ENCODE measurements at places on chromosomes 7 and 10.
A peak's percentile ranks its signal among the peaks of the same experiment; 100 is the strongest.

- no peak for DNase-seq
Measured at GRCh38 chr7:91883676-91884362, 3.3 kb upstream of the MTERF1 start.

DNA sequence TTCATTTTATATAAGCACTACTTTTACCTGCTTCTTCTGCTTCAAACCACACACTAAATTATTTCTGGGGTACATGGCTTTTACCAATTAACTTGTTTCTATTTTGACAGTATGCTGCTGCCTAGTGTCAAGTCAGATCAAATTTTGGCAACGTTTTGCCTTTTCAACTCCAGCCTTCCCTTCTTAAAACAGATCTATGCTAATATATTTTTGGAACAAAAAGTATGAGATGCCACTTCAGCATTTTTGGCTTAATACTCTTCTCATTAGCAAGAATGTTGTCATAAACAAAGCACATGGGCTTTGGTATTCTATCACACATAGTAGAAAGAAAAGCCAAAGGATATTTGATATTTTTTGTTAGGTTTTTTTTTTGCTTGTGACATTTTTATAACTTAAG is 47.8 kb downstream of the SPAM1 start:
- no peak for DNase-seq

GRCh38 chr7:148914208-148914777 is 30.2 kb upstream of the EZH2 start:
- peak; percentile 40 for DNase-seq

DNA sequence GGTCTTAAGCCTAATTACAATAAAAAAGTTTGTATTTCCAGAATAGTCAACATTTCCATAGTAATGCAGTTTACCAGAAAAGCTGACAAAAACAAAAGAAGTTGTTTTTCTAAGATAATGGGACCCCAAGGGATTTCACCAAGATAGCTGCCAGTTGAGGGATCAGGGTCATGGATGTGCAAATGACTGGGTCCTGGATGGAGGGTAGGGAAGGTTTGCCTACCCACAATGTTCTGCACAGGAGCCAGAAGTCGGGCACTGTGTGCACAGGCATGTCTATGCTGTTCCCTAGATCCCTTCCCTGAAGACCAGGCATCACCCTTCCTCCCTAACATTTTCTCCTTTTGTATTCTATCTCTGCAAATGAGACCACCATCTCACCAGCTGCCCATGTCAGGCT is 94.1 kb upstream of the FAM133B start:
- no peak for DNase-seq

DNA sequence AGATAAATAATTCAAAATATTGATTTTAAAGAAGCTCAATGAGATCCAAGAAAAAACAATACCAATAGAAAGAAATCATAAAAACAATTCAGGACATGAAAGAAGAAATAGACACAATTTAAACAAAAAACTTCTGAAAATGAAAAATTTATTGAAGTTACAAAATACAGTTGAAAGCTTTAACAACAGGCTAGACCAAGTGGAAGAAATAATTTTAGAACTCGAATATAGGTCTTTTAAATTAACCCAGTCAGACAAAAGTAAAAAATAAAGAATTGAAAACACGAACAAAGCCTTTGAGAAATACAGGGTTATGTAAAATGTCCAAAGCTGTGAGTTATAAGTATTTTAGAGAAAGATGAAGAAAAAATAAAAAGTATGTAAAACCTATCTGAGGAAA is 152.4 kb upstream of the SMIM30 start:
- DNase-seq = no peak

DNA sequence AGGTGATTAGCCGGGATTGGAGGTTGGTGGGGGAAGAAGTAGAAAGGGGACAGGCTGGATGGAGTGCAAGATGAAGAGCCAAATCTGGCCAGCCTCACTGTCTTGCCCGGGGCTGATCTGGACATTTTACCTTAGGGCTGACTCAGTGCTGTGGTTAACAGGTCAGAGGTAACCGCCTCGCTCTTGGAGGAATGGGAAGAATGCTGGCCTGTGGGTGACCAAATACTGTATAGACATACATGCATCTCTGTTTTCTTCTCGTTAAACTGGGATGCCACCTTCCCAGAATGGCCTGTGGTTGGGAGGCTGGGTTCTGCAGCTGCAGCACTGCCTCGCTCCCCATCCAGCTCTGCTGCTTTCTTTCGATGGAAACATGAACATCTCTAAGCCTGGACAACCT is 120.0 kb downstream of the SEC23IP start:
- no peak for DNase-seq

GRCh38 chr7:116236020-116236630 is 25.8 kb downstream of the TES start:
- no peak for DNase-seq

GRCh38 chr7:24290004-24290641 is 6.1 kb downstream of the NPY start:
- DNase-seq = peak; percentile 63

DNA sequence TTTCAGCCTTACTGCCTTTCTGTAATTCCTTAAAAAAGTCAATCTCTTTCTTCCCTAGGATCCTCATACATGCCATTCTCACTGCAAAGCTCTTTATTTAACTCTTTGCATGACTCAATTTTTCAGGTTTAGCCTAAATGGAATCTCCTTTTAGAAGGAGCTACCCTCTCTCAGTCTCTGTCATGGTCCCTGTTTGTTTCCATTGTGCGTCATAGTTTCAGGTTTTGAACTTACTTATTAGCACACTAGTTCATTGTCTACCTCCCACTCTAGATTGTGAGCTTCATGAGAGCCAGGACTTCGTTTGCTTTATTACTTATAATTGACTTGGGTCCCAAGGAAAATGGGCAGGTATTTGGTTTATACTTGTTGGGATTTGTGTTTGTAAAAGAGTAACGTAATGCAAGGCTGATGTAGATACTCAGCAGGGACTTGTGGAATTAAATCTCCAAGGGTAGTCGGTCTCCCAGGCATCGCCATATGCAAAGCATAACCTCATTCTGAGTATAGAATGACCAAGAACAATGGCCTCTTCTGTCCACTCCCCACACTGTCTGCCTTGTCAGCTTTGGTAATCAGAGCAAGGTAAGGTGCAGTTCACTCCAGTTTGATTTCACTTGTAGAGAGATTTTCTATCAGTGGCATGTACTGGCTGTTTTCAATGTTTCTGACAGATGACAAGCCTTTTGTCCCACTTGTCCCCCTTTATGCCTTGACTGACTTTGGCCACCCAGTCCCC is 252.0 kb downstream of the SORCS3 start:
- no peak for DNase-seq

DNA sequence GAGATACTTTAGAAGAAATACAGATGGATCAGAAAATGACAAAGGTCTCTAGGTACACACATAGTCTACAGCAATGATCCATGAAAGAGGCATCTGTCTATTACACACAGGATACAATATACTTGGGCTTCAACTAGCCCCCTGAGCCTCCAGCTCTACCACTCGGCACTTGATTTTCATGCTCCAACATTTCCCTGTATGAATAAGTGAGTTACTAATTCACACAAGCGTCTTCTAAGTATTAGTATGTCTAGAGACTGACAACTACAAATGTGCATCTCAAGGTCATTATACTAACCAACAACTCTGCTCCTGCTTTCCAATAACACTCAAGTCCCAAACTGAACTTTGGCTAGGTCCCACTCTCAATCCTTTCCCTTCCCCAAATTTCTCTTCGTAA is 8.3 kb downstream of the FAM204A start:
- no peak for DNase-seq

DNA sequence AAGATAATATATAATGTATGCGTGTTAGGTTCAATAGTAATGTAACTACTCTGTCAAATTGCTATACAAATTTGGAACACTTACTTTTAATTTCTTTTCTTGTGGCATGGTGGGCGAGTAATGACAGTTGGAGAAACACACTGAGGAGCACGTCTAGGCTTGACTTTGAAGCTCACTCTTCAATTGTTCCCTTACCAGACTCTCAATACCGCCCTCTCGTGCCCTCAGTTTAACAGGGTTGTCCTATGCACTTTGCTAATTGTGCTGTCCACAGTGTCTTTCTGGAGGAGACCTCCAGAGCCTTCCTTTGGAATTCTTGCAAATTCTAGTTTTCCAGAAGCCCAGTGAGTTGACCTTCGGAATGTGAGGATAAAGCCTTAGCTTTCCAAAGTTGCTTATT is 107.2 kb upstream of the RELN start:
- no peak for DNase-seq

DNA sequence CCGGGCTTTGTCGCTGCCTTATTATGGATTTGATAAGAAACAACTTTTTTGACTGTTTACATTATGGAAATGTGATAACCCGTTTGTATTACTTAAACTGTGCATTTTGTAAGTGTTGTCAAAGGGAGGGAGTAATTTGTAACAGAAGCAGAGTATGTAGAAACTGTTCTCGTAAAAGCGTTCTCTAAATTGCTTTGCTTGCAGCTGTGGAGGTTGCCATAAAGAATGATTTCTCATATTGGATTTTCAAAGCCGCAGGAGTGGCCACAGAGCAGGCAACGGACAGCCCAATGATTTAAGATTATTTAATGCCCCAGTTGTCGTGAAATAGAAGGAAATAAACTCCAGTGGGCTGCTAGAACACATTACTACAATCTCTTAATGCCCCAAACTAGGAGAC is 114.0 kb upstream of the INSYN2A start:
- no peak for DNase-seq

- DNase-seq = no peak
Measured at GRCh38 chr7:49580000-49580399, 193.4 kb upstream of the VWC2 start.

DNA sequence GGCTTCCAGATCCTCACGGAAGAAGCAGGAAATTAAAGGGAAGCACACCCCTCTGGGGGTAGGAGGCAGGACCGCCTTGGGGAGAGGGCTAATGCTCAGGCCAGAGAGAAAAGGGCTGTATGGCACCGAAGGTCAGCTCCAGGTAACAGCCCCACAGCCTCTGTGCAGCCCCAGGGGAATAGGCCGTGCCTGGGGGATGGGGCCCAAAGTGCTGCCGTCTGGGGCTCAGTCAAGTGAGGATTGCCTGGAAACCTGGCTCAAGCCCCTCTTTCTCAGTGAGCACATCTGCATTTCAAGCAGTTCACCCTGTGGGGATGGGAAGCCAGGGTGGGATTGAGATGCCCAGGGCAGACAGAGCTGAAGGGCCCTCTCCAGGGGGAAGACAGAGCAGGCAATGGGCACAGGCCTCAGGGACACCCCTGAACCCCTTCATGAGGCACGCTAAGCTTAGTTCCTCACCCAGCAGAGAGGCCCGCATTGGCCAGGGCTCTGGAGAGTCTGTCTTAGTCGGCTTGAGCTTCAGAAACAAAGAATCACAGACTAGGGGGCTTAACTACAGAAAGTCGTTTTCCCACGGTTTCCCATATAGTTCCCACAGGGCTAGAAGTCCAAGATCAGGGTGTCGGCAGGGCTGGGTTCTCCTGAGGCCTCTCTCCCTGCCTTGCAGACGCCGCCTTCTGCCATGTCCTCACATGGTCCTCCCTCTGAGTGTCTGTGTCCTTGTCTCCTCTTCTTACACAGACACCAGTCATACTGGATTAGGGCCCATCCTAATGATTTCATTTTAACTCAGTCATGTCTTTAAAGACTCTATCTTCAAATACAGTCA is 118.2 kb downstream of the PTPN20 start:
- DNase-seq = no peak

- DNase-seq = no peak
Measured at GRCh38 chr7:2710901-2711551, 23.0 kb downstream of the AMZ1 start.

GRCh38 chr10:110918643-110919348 is at the start of gene BBIP1:
TSS of gene BBIP1 (minus strand) at chr10:110919180. CDS start at chr10:110918157, 1,023 bp downstream.
- peak; percentile 93 for DNase-seq

GRCh38 chr7:139393621-139394211 is 34.0 kb downstream of the LUC7L2 start:
- DNase-seq = no peak

GRCh38 chr7:15326044-15326644 is 235.7 kb downstream of the AGMO start:
- no peak for DNase-seq

DNA sequence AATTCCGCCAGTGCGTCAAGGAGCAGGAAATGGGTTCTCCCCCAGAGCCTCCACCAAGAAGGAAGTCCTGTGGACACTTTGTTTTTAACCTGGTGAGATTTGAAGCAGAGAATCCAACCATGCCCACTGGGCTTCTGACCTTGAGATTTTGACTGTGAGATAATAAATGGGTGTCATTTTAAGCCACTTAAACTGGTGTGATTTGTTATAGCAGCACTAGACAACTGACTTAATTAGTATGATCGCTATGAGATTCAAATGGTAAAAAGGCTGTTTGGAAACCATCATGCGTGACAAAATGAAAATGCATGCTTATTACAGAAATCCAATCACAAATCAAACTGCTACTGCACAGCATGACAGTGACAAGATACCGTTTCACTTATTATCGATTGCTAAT is 98.0 kb downstream of the ADAM12 start:
- no peak for DNase-seq

DNA sequence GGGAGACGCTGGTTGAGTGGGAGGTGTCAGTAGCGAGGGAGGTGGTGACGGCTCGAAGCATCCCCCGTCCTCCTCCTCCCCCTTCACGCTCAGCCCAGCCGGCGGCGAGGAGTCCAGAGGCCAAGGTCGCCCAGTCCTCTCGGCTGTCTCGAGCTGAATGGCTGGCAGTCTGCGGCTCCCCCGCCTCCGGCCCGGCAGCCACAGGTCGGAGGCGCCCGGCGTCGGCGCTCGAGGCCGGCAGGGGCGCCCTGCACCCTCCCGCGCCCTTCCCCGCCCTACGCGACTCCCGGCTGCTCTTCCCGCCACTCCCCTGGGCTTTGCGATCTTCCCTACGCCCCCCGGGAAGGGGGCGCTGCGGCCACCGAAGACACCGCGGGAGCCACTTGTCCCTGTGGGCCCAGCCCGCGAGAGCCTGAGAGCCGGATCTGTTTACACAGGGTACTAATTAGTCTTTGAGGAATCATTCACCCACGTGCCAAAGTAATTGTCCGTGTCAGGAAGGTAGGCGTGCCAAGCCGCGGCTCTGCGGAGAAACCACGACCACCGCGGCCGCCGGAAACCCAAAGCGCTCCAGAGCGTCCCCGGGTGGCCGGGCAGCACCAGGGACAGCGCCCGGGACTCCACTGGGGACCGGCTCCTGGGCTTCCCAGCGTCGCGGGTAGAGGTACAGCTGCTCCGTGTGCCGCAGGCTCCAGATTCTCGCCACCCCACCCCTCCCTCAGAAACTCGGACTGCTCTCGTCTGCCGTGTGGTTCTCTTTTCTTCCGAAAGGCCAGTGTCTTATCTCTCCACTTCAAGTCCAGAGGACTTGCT is at the start of gene NXPH1:
Gene NXPH1, plus strand, starts transcription at position 133 of the 813 bp plus-strand sequence.
- no peak for DNase-seq

GRCh38 chr10:28581916-28582315 is 49.0 kb downstream of the WAC start:
- DNase-seq = no peak

GRCh38 chr7:6026011-6026819 is 5.0 kb upstream of the ANKRD61 start:
- DNase-seq = peak; percentile 72

GRCh38 chr10:100812978-100813377 is 67.6 kb downstream of the PAX2 start:
- DNase-seq = no peak

Data from stimulated activated effector memory CD8-positive, alpha-beta T cell treated with anti-CD3 and anti-CD28 coated beads, Interleukin-12 subunit alpha, Interleukin-12 subunit beta, amount 100 ng/mL, for 72 hours (primary cell).